ENCODE measurements at places on chromosomes 5 and 9. TPM values are rescaled to one million over a fixed set of nuclear protein-coding genes. Genes with fewer than 3 reads are reported as not detected.

GRCh38 chr5:19555876-19556275 is 432.1 kb downstream of the CDH18 start:
- no peaks in the 10 kb centered on the region for H3K4me1 ChIP-seq
- no peak overlapping the region for H3K27ac ChIP-seq
- H3K36me3 ChIP-seq = no peaks in the 10 kb centered on the region
- no peak for DNase-seq
- H3K27me3 ChIP-seq = no peaks in the 10 kb centered on the region
- H3K4me3 ChIP-seq = no peak overlapping the region

DNA sequence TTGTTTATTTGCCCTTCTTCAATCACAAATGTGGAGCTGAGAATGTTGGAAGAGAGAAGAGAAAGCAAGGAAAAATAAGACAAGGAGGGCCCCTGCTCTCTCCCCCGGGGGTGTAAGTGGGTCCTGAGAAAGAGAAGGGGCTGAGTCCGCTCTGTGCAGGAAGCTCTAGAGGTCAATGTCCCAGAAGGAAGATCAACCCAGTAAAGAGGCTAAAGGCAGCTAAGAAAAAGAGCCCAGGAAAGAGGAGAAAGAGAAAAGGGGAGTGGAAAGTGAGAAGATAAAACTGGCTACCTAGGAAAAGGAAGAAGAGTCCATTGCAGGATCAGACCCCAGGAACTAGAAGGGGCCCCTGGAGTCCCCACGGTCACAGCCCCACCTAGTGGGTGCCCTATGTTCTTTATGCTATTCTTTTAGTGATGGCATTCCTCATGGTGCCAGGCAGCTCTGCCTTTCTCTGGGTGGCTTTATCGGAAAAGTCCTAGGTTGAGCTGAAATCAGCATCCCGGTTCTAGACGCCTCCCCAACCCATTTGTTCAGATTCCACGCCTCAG is 583.4 kb downstream of the ACTL7B start:
- peaks cover 23% of the 10 kb centered on the region for H3K4me1 ChIP-seq
- no peaks in the 10 kb centered on the region for H3K36me3 ChIP-seq
- peak overlapping the region; percentile 12 for H3K4me3 ChIP-seq
- DNase-seq = no peak
- no peaks in the 10 kb centered on the region for H3K27me3 ChIP-seq

SVEP1 gene
- total RNA-seq = 84.5 TPM

DNA sequence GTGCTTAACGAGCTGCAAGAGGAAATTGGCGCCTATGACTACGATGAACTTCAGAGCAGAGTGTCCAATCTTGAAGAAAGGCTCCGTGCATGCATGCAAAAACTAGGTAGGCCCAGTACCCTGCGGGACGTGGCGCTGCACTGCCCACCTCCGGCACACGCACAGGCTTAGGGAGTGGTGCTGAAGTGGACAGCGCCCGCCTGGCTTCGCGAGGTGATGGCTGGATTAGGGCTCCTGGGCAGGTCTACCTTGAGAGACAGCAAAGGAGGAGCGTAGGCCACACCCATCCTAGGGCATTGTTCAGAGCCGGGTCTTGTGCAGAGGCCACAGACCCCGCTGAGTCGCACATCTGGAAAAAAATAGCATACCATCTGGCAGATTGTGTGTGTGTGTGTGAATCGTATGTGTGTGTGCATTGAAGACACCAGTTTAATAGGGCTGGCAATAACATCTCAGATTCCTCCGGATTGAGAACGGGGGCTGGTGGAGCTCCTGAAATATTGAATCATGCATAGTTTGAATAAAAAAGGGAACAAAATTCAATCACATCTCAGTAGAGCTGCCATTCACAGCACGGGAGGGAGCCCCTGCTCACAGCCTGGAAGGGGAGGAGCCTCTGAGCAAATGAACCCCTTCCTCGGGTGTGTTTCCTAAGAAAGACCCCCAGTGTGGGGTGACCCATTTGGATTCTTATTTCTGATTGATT is 11.1 kb downstream of the OLFM1 start:
- peaks cover 3% of the 10 kb centered on the region for H3K4me1 ChIP-seq
- DNase-seq = no peak
- H3K27me3 ChIP-seq = no peaks in the 10 kb centered on the region
- H3K27ac ChIP-seq = no peak overlapping the region

GRCh38 chr5:37882636-37883035 is 42.8 kb upstream of the GDNF start:
- no peak overlapping the region for H3K4me3 ChIP-seq
- no peaks in the 10 kb centered on the region for H3K36me3 ChIP-seq
- H3K27me3 ChIP-seq = no peaks in the 10 kb centered on the region
- no peak for DNase-seq
- no peak overlapping the region for H3K27ac ChIP-seq

DNA sequence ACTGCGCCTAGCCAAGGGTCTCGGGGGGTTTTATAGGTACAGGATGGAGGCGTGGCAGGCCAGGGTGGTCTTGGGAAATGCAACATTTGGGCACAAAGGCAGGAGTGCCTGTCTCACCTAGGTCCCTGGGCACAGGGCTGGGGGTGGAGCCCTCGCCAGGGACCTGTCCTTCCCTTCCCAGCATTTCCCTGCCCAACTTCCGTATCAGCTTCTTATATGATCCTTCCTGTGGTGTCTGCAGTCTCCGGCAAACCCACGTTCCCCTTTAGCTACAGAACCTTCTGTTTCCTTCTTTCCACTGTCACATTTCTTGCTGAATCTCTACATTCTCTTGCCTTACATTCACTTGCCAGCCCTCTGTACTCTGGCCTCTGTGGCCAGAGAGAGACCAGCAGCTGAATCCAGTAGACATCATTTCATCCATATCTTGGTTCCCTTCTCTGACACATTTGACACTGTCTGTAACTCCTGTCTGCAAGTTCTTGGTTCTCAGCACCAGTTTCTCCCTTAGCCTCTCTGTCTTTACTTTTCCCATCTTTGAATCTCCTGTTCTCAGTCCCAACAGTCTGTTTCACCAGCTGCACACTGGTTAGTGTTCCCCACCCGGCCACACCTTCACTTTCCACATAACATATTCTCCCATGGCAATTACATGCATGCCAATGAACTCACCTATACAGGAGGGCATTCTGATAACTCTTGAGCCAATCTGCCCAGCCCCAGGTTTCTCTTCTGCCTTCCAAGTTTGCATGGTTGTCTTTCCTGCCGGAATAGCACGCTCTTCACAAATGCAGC is 134.7 kb upstream of the ZNF608 start:
- no peaks in the 10 kb centered on the region for H3K4me1 ChIP-seq
- no peak overlapping the region for H3K4me3 ChIP-seq
- H3K36me3 ChIP-seq = no peaks in the 10 kb centered on the region

ENTREP1 gene
- 12.5 TPM for total RNA-seq

- H3K4me3 ChIP-seq = no peak overlapping the region
- DNase-seq = no peak
- H3K27me3 ChIP-seq = no peaks in the 10 kb centered on the region
Observed at GRCh38 chr5:90386099-90386710, 23.4 kb downstream of the CETN3 start.

GRCh38 chr5:148012801-148013200 is 51.0 kb upstream of the SPINK5 start:
- H3K4me3 ChIP-seq = no peak overlapping the region
- H3K27me3 ChIP-seq = no peaks in the 10 kb centered on the region
- no peak overlapping the region for H3K27ac ChIP-seq
- DNase-seq = no peak
- H3K4me1 ChIP-seq = no peaks in the 10 kb centered on the region

SLC46A2 gene
- not detected for total RNA-seq

- H3K36me3 ChIP-seq = no peaks in the 10 kb centered on the region
- H3K4me3 ChIP-seq = no peak overlapping the region
- H3K27ac ChIP-seq = no peak overlapping the region
- no peak for DNase-seq
Observed at GRCh38 chr5:69432412-69433206, 17.7 kb downstream of the MARVELD2 start.

GRCh38 chr5:3127423-3127911 is 376.0 kb upstream of the IRX2 start:
- no peak overlapping the region for H3K4me3 ChIP-seq
- DNase-seq = peak; percentile 60
- no peaks in the 10 kb centered on the region for H3K36me3 ChIP-seq
- no peak overlapping the region for H3K27ac ChIP-seq
- H3K4me1 ChIP-seq = no peaks in the 10 kb centered on the region
- no peaks in the 10 kb centered on the region for H3K27me3 ChIP-seq

TEX48 gene
- not detected for total RNA-seq

DNA sequence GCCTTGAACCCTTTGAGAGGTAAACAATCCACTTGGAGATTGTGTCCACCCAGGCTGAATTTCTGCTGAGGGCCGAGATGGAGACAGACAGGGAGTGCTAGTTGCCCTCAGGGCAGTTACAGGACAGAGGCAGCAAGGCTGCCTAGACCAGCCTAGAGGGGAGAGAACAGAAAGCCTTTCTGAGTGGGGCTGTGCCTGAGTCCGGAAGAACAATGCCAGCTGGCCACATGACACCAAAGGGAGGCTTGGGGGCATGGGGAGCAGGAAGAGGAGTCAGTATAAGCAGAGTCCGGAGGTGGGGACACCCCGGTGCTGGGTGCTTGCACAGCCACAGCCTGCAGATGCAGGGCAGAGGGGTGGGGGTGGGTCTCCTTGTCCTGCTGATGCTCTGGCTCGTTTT is 145.7 kb downstream of the CFAP90 start:
- no peaks in the 10 kb centered on the region for H3K27me3 ChIP-seq
- H3K4me1 ChIP-seq = no peaks in the 10 kb centered on the region
- H3K4me3 ChIP-seq = no peak overlapping the region
- no peak overlapping the region for H3K27ac ChIP-seq

DNA sequence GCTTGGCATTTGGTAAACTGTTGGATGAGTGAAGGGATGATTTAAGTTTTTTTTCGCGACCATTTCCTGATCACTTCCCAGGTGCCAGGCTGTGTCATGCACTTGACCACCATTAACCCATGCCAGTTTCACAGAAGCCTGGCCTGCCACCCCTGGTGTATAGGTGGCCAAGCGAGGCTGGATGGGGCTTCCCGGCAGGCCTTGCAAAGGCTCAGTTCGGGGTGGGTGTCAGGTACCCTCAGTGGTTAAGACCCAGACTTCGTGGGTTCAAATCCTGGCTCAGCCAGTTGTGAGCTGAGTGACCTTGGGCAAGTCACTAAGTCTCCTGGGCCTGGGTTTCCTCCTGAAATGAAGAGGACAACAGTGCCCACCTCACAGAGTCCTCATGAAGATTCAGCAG is 2.3 kb downstream of the MED22 start:
- DNase-seq = no peak
- H3K27ac ChIP-seq = no peak overlapping the region
- H3K36me3 ChIP-seq = peaks cover 64% of the 10 kb centered on the region
- peaks cover 31% of the 10 kb centered on the region for H3K4me1 ChIP-seq

GRCh38 chr5:99061711-99062110 is 132.9 kb upstream of the CHD1 start:
- no peaks in the 10 kb centered on the region for H3K36me3 ChIP-seq
- no peak for DNase-seq
- no peak overlapping the region for H3K27ac ChIP-seq
- no peaks in the 10 kb centered on the region for H3K27me3 ChIP-seq

- H3K4me3 ChIP-seq = no peak overlapping the region
- H3K36me3 ChIP-seq = no peaks in the 10 kb centered on the region
- H3K27ac ChIP-seq = peak overlapping the region; percentile 25
- H3K4me1 ChIP-seq = peaks cover 85% of the 10 kb centered on the region
- DNase-seq = peak; percentile 79
Observed at GRCh38 chr5:6721442-6721841, 8.2 kb downstream of the TENT4A start.

GRCh38 chr9:101758304-101758930 is 20.0 kb upstream of the GRIN3A start:
- no peaks in the 10 kb centered on the region for H3K27me3 ChIP-seq
- H3K4me1 ChIP-seq = no peaks in the 10 kb centered on the region
- no peak for DNase-seq
- H3K4me3 ChIP-seq = no peak overlapping the region
- no peaks in the 10 kb centered on the region for H3K36me3 ChIP-seq
- no peak overlapping the region for H3K27ac ChIP-seq

GRCh38 chr5:55771175-55771655 is 33.4 kb downstream of the DDX4 start:
- no peaks in the 10 kb centered on the region for H3K36me3 ChIP-seq
- H3K27me3 ChIP-seq = no peaks in the 10 kb centered on the region
- no peak for DNase-seq
- H3K4me1 ChIP-seq = no peaks in the 10 kb centered on the region
- no peak overlapping the region for H3K4me3 ChIP-seq
- H3K27ac ChIP-seq = no peak overlapping the region

DNA sequence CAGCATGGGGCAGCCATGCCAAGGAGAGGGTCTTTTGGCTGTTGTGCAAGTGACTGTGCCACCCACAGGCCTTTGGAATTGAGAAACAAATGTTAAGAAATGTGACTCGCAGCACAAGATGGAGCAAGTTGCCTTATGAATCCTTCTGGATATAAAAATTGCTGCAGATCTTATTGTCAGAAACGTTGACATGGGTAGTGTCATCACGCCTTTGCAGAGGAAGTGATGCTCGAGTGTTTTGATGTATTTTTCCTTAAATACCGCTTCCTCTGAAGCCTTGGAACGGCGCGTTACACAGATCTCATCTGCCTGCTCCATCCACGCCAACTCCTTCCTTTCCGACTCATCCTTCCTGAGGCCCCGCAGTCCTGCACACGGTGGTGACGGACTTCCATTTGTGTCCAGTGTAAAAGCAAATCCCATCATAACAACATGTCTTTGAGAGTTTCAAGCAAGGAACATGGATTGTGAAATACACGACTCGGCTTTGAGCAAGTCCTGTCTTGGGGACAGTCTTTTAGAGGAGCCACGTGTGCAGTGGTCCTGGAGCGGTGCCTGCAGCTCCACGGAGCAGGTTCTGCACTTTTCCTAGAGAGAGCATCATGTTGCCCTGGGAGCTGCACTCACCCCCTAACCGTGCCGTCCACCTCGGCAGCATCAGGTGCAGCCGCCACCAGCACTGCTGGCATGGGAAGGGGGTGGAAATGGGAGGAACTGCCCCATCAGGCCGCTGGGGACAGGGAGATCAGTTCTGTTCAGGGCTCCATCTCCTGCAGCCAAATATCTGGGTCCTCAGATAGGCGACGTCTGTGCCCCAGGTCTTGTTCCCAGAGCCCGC is 15.1 kb downstream of the ROPN1L start:
- no peak overlapping the region for H3K27ac ChIP-seq
- H3K27me3 ChIP-seq = no peaks in the 10 kb centered on the region
- H3K4me3 ChIP-seq = no peak overlapping the region
- H3K4me1 ChIP-seq = peaks cover 11% of the 10 kb centered on the region
- DNase-seq = no peak
- H3K36me3 ChIP-seq = no peaks in the 10 kb centered on the region

PLPP1 gene
- total RNA-seq = 283 TPM

CCDC171 gene
- total RNA-seq = 2.9 TPM

GRCh38 chr5:132181011-132181629 is 46.5 kb downstream of the P4HA2 start:
- H3K36me3 ChIP-seq = no peaks in the 10 kb centered on the region
- no peak overlapping the region for H3K27ac ChIP-seq
- peaks cover 6% of the 10 kb centered on the region for H3K4me1 ChIP-seq
- H3K27me3 ChIP-seq = no peaks in the 10 kb centered on the region

- no peaks in the 10 kb centered on the region for H3K27me3 ChIP-seq
- no peak for DNase-seq
- peak overlapping the region; percentile 24 for H3K27ac ChIP-seq
- no peaks in the 10 kb centered on the region for H3K36me3 ChIP-seq
- no peak overlapping the region for H3K4me3 ChIP-seq
- peaks cover 20% of the 10 kb centered on the region for H3K4me1 ChIP-seq
Observed at GRCh38 chr9:130235558-130236435, 29.8 kb upstream of the HMCN2 start.

- no peaks in the 10 kb centered on the region for H3K36me3 ChIP-seq
- no peak overlapping the region for H3K4me3 ChIP-seq
- no peaks in the 10 kb centered on the region for H3K27me3 ChIP-seq
- H3K4me1 ChIP-seq = peaks cover 7% of the 10 kb centered on the region
Observed at GRCh38 chr9:97773091-97773490, 76.0 kb upstream of the XPA start.

GRCh38 chr5:13692172-13692571 is 252.3 kb downstream of the DNAH5 start:
- H3K27ac ChIP-seq = no peak overlapping the region
- DNase-seq = no peak
- H3K4me3 ChIP-seq = no peak overlapping the region
- no peaks in the 10 kb centered on the region for H3K36me3 ChIP-seq
